Anterior cingulate cortex (tissue), 58 donors: ENCODE measurements at places on chromosomes 7 and 10.

GRCh38 chr7:8221567-8221966 lies 40.4 kb downstream of the ICA1 start:
- no peak for DNase-seq

DNA sequence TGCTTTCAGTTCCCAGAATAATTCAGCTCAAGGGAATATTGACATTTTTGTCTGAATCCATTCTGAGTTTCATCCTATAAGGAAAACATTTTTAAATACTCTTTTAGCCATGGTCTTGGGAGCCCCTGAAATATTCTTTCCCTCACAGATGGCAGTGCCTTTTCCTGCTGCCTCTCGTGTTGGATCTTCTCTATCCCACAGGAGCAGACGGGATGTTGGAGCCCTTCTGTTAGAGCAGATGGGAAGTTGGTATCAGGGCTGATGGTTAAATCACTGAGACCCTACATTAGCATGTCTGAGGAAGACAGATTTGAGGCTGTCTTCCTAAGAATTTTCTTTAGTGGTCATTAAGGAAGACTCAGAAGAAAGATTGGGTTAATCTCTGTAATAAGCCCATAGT lies 737.8 kb downstream of the LRMDA start:
- DNase-seq = no peak

- DNase-seq = no peak
Measured at GRCh38 chr7:111103678-111104274, 12.8 kb downstream of the LRRN3 start.

DNA sequence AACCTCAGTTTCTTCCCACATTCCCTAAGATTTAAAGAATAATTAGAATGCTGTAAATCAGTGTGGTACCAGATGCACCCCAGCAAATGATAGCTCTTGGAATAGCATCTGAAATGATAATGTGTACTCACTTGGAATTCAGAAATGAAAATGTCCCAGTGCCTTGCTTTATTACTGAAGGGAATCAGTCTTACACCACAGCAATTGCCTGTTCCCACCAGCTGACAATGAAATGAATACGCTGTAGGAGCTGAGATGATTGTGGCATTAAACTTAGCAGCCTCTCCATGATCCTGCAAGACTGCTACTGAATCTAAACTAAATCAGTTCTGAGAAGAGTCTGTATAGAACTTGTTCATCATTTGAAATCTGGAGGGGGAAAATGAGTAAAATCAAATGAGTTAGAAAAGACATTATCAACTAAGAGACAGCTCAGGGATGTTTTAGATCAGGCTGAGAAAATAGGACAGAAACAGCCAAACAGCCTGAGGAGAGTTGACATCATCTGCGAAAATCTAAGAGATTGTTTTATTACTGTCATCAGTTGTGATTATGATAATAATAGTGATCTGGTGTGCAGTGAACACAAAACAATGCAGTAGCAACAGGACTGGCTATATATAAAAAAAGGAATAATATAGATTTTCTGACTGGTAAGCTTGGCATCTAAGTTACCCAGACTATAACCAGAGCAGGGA lies 108.6 kb upstream of the SLC13A1 start:
- DNase-seq = no peak

GRCh38 chr10:36198322-36198721 lies 556.2 kb upstream of the FZD8 start:
- DNase-seq = no peak

GRCh38 chr10:78251016-78251385 lies 217.3 kb downstream of the RPS24 start:
- DNase-seq = no peak

DNA sequence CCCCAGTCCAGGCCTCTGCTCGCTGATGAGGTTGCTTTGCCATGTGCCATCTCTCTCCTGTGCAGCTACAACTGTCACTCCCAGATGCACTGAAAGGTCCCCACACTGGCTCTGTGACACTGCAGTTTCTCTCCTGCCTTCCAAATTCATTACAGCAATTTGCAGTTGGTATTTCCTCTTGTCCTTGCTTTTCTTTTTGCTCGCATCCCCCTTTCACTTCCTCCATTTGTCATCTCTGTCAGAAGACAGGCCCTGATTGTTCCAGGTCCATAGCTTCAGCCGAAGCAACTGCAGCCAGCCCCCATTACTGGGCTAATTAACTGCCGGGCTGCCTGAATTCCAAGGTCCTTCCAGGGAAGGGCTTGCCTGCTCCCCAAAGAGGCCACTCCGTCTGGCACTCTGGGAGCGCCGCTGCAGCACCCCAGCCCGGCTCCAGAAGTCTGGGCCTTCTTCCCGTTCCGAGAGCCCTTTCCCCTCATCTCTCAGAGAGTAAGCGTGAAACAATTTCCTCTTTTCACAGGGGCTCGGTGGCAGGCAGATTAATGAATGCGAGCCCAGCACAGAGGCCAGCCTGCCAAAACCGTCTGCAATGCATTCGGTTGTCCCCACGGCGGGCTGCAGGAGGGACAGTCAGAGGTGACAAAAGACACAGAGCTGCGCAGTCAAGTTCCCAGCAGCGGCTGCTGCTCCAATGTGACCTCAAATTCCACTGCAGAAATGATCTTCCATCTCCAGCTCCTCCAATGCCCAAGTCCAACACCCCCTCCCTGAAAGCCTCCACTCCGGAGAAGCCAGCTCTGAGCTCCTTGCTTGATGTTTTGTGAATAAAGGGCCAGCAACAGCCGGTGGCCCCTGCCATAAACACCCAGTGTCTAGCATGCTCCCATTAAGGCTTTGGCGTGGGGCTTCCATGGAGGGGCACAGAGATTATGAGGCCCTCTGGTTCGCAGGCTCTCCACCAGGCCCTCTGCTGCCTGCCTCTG lies 279.4 kb upstream of the HABP2 start:
- no peak for DNase-seq

DNA sequence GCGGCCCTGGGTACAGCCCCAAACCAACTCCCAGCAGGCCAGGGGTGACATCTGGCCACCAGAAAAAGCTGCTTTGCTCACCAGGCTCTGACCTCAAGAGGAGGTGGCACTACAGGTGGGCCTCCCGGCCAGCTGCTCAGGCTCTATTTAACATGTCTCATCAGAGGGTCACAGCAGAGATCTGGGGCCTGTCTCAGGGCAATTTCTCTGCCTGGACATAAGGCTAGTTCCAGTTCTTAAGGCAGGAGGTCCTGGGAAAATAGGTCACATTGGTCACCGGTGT lies 88.6 kb downstream of the GFRA1 start:
- DNase-seq = no peak

DNA sequence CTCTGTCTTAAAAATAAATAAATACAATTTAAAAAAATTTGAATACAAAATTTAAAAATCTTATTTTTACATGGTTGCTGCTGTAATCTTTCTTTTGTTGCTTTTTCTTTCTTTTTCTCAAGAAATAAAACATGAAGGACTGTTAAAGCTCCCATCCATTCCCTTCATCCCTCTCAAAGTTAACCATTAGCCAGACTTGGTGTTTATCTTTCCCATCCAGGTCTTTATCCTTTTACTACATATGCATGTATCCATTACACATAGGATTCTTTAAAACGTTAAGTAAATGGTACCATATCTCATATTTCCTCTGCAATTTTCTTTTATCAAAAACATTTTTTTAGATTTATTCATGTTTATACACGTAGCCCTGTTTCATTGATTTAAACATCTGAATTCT lies 70.1 kb downstream of the CREB3L2 start:
- DNase-seq = no peak

DNA sequence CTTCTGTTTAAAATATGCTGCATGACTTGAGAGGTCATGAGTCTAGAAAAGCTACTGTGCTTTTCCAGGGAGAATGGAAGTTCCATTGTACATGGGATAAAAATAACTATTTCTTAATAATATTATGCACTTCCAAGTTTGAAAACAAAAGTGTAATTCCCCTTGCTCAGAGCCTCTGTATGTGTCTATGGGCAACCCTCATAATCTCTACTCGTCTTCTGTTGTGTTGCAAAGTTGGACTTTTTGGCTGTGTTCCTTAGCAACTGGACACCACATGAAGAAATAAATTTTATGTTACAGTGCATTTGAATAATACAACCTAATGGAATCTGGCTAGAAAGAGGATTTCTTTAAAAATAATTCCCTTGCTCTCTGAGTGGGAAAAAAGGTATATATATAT lies 242.6 kb downstream of the TWIST1 start:
- DNase-seq = no peak

DNA sequence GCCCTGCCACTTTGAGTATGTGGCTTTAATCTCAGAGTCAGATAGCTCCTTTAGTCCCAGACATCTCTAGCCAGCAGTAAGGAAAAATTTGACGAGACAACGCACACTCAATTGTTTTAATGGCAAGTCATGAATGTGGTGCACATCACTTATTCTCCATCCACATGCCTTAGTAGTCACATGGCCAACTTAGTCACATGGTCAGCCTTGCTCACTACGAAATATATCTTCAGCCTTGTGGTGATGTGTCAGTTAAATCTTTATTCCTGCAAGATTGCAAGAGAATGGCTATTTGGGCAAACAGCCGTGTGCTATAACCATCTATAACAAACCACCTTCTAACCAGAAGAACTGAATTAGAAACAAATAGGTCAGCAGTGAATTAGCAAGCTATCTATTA lies 871.1 kb upstream of the CELF2 start:
- no peak for DNase-seq
